ENCODE measurements at places on chromosomes 16 and 17.

DNA sequence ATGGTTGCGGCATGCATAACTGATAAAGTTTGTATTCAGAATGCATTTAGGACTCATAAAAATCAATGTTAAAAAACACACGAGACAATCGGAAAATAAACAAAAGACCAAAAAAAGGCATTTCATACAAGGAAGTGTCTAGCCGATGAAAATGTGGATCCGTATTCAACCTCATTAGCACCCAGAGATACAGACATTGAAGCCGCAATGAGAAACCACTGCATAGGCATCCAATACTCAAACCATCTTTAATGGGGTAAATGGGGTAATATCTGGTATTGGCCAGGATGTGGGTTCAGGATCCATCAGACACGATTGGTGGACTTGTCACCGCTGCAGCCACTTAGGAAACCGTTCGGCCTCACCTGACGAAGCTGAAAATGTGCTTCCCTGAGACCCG, 47.4 kb upstream of the ENPP7 start:
- no peak for DNase-seq

GRCh38 chr17:45155029-45155428, 6.6 kb upstream of the HEXIM2 start:
- DNase-seq, result no peak

DNA sequence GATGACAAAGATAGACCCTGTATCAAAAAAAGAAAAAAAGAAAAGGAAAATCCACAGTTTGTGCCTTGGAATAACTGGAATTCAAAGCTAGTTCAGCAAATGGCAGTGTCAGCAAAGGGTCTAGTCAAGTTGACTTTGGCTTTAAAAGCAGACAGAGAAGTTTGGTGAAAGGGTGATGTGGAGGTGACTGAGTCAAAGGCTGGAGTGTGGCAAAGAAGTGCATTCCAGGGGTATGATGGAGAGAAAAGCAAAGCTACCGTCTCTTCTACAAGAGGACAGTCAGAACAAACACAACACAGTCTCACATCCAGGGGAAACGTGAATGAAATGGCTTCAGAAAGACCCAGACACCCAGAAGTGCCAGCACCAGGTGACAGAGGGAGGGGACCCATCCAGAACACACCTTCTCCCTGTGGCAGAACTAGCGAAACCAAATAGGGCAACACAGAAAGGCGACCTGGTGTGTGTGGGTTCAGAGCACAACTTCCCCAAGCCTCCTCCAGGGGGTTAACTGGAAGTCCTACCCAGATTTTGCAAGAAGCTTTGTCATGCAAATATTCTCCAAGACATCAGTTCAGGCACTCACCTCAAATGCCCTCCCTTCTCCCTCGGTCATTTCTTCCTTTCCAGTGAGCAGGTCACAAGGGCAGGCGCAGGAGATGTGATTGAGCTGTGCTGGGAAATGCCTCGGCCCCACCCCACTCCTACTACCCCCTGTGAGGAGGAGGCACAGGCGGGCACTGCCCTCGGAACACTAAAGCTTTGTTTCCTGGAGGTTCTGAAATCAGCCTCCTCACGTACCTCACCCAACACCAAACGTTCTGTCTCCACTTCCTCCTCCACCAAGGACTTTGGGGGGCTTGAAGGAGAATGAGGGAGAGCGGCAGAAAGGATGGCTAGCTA, 481.9 kb downstream of the SOX9 start:
- peak; percentile 83 for DNase-seq

DNA sequence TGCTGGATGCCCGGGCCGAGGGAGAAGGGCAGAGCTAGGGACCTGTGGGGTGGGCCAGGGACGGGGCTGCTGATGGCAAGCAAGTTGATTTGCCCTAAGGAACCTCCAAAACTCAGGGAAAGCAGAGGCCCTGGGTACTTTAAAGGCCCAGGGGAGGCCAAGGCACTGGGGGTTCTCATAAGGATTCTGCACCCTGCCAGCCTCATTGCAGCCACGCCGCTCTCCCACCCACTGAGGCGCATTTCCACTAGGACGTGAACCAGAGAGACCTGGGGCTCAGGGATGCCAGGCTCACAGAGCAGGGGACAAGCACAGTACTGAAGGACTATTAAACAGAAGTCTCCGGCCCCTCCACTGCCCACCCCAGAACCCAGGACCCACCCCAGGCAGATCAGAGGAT, 39.4 kb upstream of the RBFOX3 start:
- no peak for DNase-seq

DNA sequence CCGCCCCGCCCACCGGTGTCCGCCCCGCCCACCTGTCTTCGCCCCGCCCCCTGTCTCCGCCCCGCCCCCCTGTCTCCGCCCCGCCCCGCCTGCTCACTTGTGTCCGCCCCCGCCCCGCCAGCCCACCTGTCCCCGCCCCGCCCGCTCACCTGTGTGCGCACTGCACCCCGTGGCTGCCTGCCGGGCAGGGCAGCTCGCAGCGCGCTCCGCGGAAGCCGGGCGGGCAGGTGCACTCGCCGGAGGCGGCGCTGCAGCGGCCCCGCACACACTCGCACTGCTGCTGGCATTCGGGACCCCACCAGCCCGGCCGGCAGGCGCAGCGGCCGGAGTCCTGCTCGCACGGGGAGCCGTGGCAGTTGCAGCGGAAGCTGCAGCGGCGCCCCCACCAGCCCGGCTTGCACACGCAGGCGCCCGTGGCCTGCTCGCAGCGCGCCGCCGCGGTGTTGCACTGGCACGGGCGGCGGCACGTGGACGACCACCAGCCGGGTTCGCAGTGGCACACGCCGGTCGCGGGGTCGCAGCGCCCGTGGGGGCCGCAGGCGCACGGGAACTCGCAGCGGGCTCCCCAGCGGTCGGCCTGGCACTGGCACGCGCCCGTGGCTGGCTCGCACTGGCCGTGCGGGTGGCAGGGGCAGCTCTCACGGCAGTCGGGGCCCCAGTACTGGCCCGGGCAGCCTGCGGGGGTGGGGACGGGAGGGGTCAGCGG, 2.1 kb downstream of the SCARF1 start:
- DNase-seq, result no peak

All from fibroblast of skin of scalp (primary cell).